ENCODE measurements at places on chromosomes 16 and 17.
A peak's percentile ranks its signal among the peaks of the same experiment; 100 is the strongest.

DNA sequence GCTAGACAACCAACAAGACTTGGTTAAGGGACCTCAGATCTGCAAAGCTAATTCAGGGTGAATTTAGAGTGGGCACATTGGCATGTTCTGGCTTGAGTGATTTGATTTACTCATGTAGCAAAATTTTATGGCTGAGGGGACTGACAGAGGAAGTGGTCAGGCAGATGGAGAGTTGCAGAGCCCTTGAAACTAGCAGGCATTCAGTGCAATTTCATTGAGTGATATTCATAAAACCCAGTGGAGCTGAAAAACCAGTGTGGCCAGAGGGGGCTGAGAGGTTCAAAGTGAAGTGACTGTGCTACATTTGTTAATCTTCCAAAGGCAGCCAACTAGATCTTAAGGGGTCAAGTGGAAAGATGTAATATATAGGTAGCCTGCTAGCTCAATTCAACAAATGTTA, 2.2 kb upstream of the TMEM94 start:
- DNase-seq: no peak

GRCh38 chr17:61009663-61010062, 332.0 kb downstream of the BCAS3 start:
- DNase-seq: no peak

DNA sequence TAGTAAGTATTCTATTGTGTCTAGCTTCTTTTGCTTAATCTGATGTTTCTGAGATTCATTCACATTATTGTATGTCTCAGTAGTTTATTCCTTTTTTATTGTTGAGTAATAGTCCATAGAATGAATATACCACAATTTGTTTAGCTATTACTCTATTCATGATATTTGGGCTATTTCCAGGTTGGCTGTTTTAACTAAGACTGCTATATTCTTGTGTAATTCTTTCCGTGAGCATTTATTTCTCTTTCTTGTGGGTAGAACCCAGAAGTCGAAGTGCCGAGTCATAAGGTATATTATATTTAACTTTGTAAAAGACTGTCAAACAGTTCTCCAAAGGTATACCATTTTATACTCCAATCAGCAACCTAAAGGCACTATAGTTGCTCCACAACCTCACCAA, 160.8 kb downstream of the ANKFN1 start:
- DNase-seq: no peak

- DNase-seq: peak; percentile 78
Measured at GRCh38 chr17:76868176-76868668, at the start of gene MGAT5B. Gene MGAT5B (plus strand): TSS chr17:76868404. CDS start chr17:76869030, 626 bp downstream.

GRCh38 chr16:57532266-57532625, 4.1 kb downstream of the CCDC102A start:
- DNase-seq: no peak
